NCI-H460 (cell line): ENCODE measurements at places on chromosomes 5 and 9.
A peak's percentile ranks its signal among the peaks of the same experiment; 100 is the strongest.

DNA sequence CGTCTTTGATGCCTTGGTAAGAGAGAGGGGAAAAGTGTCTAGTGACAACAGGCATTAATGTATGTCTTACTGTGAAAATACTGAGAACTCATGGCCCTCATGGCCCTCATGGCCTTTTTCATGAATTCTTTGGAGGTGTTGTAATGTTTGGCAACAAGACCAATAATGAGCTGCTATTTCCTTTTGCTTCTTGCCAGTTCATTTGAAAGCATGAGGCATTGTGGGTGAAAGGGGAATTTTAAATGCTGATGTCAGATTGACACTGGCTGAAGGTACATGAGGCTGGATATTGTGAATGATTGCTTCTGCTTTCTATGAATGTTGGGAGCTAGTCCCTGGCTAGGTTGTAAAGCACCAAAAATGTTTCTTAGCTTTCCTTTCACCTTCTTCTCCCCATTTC lies 79.2 kb downstream of the DOCK2 start:
- DNase-seq = no peak

- DNase-seq = peak; percentile 15
Measured at GRCh38 chr5:107058235-107058634, 612.5 kb downstream of the EFNA5 start.

GRCh38 chr9:131096269-131097125 lies at the start of gene AIF1L:
TSS of gene AIF1L (plus strand) at chr9:131096531. CDS start at chr9:131096630, 99 bp downstream.
- DNase-seq = no peak

- DNase-seq = no peak
Measured at GRCh38 chr9:2321523-2322148, 300.0 kb upstream of the VLDLR start.

DNA sequence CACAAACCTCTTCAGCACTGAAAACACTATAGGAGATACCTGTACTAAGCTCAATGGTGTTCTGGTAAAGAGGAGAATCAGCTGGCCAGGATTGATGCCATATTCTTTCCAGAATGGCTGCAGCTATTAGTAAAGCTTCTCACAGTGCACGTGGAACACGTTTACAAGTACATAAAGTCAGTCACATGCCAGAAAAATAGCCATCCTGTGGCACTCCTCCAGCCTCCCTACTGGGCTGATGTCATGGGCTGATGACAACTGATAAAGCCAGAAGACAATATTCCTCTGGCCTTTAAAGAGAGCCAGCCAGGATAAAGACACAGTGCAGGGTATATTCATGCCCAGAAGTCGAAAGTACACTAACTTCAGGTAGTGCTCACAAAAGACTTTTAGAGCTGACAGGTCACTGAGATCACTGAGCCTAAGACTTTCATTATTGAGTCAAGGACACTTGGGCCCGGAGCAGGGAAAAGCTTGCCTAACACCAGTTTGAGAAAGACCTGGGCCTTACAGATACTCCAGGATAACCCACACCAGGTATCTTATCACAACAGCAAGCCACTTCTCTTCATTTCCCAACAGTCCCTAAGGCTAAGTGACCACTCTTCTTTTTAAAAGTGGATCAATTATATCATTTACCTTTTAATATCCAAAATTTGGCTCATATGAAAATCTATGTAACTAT lies 29.4 kb downstream of the ABITRAM start:
- DNase-seq = no peak

GRCh38 chr5:176573564-176574296 lies 24.6 kb downstream of the CDHR2 start:
- DNase-seq = peak; percentile 45

GRCh38 chr5:95976606-95977005 lies 15.0 kb upstream of the ELL2 start:
- no peak for DNase-seq

GRCh38 chr5:32000731-32001130 lies 173.4 kb downstream of the GOLPH3 start:
- no peak for DNase-seq

DNA sequence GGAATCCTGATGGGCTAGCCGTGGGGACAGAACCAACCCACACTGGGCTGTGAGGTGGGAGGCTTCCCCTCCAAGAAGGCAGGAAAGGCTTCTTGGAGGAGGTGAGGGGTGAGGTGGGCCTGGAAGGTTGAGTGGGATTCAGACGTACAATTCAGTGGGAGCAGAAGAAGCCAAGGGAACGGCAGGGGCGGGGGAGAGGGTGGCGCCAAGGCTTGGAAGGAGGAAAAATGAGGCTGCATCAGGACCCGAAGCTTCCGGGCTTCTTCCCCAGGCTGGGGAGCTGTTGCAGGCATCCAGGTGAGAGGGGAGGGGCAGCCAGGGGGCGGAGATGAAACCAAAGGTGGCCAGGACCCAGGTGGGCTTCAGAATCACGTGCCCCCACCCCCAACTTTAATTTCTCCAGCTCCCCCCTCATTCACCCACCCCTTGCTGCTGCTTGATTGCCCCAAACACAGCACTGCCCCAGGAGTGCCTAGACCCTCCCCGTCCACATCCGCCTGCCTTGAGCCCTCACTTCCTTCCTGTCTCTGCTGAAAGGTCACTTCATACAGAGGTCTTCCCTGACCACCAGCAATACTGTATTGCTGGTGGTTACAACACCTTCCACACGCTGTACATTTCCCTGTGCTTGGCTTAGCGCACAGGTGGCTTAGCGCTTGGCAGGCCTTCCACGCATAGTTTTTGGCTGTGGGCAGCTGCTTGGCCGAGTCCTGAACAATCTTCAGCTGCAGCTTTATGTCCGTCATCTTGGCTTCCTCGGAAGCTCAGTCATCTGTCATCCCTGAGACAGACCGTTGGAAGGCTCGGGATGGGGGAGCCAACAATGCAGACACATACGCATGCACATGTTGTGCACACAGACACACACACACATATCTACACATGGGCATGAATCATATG lies 193.5 kb downstream of the RGS3 start:
- DNase-seq = no peak

DNA sequence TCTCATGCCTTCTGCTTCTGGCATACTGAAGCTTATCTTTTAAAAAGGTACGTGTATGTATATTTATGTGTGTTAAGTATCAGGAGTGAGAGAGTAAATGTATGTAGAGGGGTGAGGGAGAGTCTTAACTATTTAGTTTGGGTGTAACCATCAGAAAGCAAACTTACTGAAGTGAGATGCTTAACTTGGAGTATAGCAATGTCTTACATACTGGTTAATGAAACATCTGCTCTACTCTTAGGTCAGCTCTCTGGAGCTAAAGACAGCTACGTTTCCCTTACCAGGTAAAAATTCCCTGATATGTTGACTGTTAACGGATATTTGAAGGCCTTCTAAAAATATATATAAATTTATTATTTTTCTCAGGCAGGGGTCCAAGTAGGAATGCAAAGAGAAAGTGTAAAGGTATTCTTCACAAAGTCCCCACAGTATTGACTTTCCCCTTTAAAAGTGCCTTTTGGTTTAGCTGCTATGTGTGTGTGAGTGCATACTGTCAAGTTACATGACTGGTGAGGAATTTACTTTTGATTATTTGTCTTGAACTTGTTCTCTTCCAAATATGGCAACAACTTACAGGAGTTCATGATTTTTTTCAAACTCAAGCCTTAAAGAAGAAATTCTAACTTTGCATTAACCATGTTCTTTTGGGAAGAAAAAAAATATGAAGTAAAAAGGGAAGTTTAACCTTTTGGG lies 12.3 kb upstream of the C5orf24 start:
- no peak for DNase-seq

DNA sequence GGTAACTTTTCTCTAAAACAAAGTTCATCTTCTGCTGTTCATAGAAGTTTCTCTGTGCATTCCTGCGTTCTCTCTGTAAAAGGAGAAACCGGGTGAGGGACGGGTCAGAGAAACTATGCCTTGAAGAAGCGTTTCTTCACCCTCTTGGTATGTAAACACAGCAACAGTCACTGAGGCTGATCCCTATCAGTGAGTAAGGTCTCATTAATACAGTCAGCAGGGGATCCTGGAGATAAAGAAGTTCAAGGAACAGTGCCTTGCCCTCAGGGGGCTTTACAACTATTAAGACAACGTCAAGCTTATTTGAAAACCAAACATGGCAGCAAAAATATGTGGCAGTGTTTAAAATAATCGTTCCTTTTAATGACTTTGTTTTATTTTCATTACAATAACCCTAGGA lies 202.9 kb upstream of the IL12B start:
- DNase-seq = no peak
